ENCODE measurements at places on chromosomes 5 and 9.

DNA sequence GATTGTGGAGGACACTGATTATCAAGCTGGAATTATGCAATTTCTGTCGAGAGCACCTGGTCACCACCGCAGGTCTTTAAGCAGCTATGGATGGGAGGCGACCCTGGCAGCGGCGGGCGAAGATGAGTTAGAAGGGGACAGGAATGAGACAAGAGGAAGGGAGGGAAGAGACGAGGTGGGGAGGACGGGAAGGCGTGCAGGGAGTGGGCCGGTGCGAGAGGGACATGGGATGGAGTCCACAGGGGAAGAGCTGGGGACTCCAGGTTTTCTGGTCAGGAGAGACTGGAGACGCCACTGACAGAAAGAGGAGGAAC is 192.3 kb downstream of the MELK start:
- no peak for DNase-seq

GRCh38 chr5:137753691-137754187 is 424 bp downstream of the HNRNPA0 start:
- DNase-seq = no peak

- DNase-seq = no peak
These were observed at the start of gene NEURL1B for GRCh38 chr5:172640822-172641358. Gene NEURL1B (plus strand): TSS chr5:172641263. CDS start chr5:172641407, 144 bp downstream.

DNA sequence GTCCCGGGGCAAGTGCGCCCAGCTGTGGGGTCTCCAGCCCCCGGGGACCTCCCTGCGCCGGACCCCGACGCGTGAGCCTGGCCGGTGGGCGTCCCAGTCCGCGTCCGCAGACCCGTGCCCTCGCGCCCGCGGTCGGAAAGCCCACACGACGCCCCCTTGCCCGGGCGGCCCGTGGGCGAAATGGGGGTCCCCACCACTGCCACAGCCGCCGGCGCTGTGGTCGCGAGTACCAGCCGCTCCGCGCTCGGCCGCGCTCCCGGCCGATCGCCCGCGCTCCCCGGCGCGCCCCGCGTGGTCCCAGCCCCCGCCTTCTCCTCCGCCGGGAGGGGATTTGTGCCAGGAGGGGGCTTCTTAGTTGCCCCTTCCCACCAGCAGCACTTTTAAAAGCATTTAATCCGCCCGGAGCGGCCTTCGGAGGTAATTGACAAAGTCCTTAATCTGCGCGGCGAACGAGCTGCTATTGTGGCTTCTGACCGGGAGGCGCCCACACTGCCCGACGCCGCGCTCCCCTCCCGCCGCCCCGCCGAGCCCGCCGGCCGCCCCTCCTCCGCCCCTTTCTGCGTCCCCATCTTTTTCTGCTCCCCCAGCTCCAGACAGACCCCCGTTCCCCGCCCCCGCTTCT is 469 bp upstream of the FIBCD1 start:
- DNase-seq = no peak

- DNase-seq = no peak
These were observed 62.1 kb downstream of the RXRA start for GRCh38 chr9:134388289-134388808.

- no peak for DNase-seq
These were observed 7.0 kb downstream of the TEX48 start for GRCh38 chr9:114674798-114675540.

DNA sequence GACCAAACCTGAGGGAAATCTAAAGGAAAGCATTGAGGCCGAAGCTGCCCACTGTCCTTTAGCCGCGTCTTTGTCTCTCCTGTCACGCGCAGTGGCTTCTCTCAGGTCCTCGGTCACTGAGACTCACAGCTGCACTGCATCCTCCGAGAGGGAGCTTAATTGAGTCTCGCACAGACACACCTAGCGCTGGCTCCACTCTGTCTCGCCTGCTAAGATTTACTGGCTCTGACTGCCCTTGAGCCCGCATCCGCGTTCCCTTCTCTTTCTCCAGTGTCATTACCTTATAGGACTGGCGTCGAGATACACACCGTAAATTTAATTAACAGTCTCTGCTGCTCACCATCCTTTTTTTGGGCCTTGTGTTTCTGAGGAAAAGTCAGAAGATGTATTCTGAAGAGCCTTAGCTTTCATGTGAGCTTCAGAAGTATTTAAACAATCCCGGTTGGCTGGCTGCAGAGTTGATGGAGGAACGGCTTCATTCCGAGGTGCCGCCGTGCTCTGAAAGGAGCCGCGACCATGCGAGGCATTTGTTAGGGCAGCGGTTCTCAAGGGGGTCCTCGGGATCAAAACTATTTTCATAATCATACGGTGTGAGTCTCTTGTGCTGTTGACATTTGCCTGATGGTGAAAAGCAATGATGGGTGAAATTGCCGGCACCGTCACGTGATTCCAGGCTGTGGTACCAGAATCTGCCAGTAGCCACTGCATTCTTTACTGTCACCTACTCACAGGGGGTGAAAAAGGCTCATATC is 58.3 kb downstream of the GPR107 start:
- no peak for DNase-seq

DNA sequence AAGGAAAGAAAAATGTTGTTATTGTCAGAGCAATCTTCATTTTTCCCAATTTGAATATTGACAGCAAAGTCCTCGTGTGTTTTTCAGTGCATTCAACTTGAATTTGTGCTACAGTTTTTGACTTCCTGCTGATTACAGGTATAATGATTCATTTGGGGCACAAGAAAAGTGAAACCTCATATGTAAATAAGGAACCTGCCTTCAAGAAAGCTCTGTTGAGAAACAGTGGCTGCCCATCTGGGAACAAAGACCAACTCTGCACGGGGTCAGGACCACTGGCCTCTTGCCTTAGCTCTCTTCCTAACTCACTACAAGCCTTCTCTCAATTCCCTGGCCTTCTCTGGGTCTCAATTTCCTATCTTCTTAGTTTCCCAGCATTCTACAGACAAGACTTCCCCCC is 21.0 kb downstream of the TIMD4 start:
- DNase-seq = no peak

DNA sequence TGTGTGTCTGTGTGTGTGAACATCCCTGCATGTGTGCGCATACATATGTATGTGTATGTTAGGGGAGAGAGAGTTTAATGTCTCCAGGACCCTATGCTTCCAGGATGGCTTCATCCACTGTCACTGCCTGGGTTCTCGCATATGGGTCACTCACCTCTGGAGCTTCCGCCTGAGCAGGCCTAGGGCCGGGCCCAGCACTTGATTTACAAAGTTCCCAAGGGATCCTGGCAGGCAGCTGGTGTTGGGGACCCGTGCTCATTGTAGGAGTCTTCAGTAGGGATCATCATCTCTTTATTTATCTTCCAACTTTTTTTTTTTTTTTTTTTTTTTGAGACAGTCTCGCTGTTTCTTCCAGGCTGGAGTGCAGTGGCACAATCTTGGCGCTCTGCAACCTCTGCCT is 13.0 kb downstream of the TBC1D13 start:
- DNase-seq = no peak

DNA sequence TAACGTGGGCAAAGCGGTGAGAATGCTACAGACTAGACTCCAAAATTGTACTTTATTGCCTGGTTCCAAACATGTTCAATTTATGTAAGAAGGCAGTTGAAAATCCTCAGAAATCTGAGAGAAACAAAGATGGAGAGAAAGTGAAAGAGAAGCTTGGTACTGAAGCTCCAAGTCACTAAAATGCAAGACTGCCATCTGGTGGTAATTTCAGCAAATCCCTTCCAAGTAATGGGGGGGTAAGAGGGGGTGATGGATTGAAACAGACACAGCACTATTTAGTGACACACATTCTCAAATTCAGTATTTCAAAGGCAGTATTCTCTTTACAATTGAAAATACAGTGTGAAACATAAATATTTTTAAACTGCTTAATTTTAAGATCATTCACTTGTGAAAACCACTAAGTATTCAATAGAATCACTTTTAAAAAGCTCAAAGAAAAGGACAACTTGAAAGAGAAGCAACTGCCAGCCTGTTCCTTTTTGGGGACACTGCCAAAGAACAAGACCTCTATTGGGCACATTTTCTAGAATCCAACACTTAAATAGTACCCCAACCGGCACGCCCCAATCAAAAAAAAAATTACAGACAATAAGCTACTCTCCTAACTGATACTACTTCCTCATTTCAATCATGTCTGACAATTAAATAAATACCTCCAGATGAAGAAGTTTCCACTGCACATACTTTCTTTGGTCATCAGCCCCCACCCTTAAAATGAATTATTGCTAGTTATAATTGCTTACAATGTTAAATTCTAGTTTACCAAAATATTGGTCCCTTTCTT is 131.5 kb downstream of the AGTPBP1 start:
- peak; percentile 61 for DNase-seq

DNA sequence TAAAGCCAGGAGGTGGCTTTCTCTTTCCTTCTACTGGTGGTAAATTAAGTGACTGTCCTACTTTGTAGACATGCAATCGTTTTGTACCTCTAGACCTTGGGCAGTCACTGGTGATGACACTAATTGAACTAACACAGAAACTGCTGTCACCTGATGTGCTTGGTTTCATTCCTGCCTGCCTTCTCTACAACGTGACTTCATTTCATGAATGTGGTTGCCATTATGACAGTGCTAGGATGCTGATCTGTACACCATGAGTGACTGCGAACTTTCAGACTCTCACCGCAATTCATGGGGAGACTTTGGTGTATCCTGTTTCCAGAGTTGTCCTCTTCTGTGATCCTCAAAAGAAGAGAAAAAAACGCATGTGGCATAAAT is 47.5 kb downstream of the UBE2QL1 start:
- DNase-seq = no peak

DNA sequence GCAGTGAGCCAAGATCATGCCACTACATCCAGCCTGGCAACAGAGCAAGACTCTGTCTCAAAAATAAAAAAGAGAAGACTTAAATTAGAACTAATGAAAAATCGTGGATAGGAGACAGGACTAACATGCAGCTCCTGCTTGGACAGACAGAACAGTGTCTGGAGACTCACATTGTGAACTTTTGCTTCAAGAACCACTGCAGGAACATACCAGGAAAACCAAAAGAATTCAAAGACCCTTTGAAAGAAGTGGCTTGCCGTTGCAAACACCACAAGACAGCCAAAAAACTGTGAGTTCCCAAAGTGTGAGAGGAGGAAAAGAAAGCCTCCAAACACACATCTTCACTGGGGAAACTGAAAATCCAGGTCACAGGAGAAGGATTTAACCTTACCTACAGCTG is 48.8 kb upstream of the SNAPC3 start:
- no peak for DNase-seq

- DNase-seq = no peak
These were observed 104.0 kb downstream of the MTX3 start for GRCh38 chr5:79886925-79887655.

- DNase-seq = no peak
These were observed 13.1 kb downstream of the ARHGEF37 start for GRCh38 chr5:149594206-149594895.

DNA sequence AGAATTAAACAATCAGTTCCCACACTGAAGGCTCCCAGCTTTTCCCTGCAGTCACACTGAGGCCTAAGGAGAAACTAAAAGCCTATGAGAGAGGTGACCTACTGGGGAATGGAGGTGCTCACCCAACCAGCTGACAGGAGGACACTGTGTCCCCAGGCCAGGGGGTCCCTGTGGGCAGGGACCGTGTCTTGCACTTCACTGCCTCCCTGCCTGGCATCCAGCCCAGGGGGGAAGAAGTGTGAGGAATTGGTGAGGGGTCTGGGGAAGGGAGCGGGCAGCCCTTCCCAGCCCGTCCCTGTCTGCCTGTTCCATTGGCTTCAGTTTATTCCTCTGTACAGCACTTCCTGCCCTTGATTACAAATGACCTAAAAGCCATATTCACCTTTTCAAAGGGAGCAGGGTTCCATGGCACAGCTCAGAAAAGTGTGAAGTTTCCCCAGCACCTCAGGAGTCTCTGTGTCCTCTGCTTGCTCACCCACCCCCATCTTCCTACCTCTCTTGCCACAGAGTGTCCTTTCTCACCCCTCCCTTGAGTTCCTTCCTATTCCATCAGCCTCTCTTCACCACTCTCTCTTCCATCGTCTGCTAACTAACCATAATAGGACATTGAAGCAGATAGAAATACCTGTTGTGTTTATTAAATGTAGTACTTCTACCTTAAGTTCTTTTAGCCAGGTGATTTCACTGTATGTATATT is 12.9 kb downstream of the OTULINL start:
- DNase-seq = no peak

DNA sequence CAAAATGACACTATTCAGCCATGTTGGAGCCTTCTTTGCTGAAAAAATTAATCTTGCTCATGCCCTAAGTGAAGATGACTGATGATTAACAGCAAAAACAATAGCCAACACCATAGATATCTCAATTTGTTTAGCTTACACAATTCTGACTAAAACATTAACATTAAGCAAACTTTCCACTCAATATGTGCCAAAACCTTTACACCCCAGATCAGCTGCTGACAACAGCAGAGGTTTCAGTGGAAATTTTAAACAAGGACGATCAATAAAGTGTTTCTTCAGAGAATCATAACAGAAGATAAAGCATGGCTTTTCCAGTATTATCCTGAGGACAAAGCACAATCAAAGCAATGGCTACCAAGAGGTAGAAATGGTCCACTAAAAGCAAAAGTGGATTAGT is 254.4 kb upstream of the GRAMD2B start:
- DNase-seq = no peak

DNA sequence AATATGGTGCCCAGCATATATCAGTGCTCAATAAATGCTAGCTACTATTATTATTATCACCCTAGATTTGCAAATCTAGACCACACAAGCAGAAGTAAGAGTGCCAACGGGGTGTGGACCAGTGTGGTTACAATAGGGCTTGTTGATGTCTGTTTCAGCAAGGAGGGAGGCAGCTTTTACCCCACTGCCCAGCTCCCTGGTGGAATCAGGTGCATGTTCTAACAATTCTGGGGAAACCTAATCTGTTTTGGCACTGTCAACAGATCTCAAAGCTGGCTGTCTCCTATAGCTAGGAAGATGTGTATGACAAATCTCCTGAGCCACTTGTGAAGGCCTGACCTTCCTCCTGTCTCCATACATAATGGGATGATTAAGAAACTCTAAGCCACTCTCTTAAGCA is 5.7 kb downstream of the TGFBI start:
- no peak for DNase-seq

DNA sequence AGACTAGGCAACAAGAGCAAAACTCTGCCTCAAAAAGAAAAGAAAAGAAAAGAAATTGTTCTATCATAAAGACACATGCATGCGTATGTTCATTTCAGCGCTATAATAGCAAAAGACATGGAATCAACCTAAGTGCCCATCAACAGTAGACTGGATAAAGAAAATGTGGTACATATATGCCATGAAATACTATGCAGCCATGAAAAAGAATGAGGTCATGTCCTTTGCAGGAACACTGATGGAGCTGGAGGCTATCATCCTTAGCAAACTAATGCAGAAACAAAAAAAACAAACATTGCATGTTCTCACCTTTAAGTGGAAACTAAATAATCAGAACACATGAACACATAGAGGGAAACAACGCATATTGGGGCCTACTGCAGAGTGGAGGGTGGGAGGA is 6.3 kb upstream of the ZNF883 start:
- DNase-seq = no peak
